ENCODE measurements at places on chromosomes 2 and 18. TPM values are rescaled to one million over a fixed set of nuclear protein-coding genes. Genes with fewer than 3 reads are reported as not detected.

GRCh38 chr2:99066075-99066958, 75.2 kb upstream of the C2orf15 start:
- no peaks in the 10 kb centered on the region for H3K4me1 ChIP-seq
- no peaks in the 10 kb centered on the region for H3K36me3 ChIP-seq
- peak; percentile 46 for DNase-seq

RETREG2 gene
- total RNA-seq = 67.9 TPM

- H3K36me3 ChIP-seq = no peaks in the 10 kb centered on the region
- no peak overlapping the region for H3K4me3 ChIP-seq
- H3K4me1 ChIP-seq = peaks cover 7% of the 10 kb centered on the region
- no peak for DNase-seq
These were observed 17.0 kb upstream of the HPCAL1 start for GRCh38 chr2:10285556-10286198.

DNA sequence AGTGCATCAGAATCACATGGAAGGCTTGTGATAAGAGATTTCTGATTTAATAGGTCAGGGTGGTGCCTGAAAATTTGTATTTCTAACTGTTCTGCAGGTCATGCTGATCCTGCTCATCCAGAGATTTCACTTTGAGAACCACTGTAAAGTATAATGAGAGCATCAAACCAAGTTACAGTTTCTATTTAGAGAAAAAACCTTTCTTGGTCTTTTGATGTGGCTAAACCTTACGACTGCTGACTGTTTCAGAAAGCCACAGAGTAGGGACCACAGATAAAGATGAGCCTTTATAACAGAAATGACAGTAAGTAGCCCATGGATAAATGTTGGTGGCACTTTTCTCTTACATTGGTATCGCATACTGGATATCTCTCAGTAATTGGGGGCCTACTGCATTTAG, 109.4 kb upstream of the FANCL start:
- no peak overlapping the region for H3K4me3 ChIP-seq
- H3K4me1 ChIP-seq = peaks cover 6% of the 10 kb centered on the region
- H3K27ac ChIP-seq = no peak overlapping the region
- H3K27me3 ChIP-seq = peaks cover 33% of the 10 kb centered on the region

DNA sequence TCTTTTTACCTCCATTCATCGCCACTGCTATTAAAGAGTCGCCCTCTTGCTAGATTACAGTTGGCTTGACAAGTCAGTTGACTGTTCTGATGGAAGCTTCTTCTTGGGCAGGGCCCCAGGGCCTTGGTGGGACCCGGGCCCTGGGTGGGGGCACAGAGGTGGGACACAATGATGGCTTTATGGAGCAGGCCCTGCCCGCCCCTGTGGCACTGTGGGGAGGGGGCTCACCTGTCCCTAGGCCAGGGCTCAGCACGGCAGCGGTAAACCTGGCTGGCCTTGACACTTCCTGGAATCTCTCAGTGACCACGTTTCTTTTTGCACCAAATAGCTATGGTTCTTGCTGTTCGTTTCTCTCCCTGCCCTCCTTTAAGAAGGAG, 4.9 kb upstream of the HS6ST1 start:
- DNase-seq = no peak
- H3K27me3 ChIP-seq = no peaks in the 10 kb centered on the region

GRCh38 chr2:191115391-191115790, 35.4 kb downstream of the STAT4 start:
- peaks cover 65% of the 10 kb centered on the region for H3K4me1 ChIP-seq
- H3K4me3 ChIP-seq = peak overlapping the region; percentile 24
- H3K27ac ChIP-seq = peak overlapping the region; percentile 92
- DNase-seq = peak; percentile 78
- H3K27me3 ChIP-seq = no peaks in the 10 kb centered on the region

GRCh38 chr2:16189029-16189835, 248.9 kb downstream of the MYCN start:
- H3K4me1 ChIP-seq = no peaks in the 10 kb centered on the region
- no peaks in the 10 kb centered on the region for H3K27me3 ChIP-seq
- DNase-seq = no peak
- H3K36me3 ChIP-seq = no peaks in the 10 kb centered on the region
- H3K4me3 ChIP-seq = no peak overlapping the region

- no peak overlapping the region for H3K4me3 ChIP-seq
- no peak overlapping the region for H3K27ac ChIP-seq
- H3K36me3 ChIP-seq = no peaks in the 10 kb centered on the region
- no peak for DNase-seq
- H3K27me3 ChIP-seq = no peaks in the 10 kb centered on the region
- no peaks in the 10 kb centered on the region for H3K4me1 ChIP-seq
These were observed 403.3 kb upstream of the SMIM21 start for GRCh38 chr18:75830828-75831227.

DNA sequence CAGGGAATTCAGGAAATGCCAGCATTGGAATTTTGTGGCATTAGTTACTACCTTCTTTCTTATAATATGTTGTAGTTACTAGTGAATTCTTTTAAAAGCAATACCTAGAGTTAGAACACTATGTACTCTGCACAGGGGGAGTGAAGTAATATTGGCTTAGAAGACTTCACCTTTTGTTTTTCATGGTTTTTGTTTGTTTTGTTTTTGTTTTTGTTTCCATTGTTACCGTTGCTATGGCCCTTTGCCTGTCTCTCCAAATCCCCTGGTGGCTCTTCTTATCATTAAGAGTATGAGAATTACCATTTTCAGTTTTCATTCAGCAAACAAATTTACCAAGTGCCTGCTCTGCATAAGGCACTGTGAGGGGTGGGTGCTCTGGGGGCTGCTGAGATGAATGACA, 160.1 kb downstream of the HAUS1 start:
- H3K27me3 ChIP-seq = no peaks in the 10 kb centered on the region
- no peak overlapping the region for H3K27ac ChIP-seq
- DNase-seq = no peak
- peaks cover 56% of the 10 kb centered on the region for H3K4me1 ChIP-seq
- no peak overlapping the region for H3K4me3 ChIP-seq
- peaks cover 35% of the 10 kb centered on the region for H3K36me3 ChIP-seq

DNA sequence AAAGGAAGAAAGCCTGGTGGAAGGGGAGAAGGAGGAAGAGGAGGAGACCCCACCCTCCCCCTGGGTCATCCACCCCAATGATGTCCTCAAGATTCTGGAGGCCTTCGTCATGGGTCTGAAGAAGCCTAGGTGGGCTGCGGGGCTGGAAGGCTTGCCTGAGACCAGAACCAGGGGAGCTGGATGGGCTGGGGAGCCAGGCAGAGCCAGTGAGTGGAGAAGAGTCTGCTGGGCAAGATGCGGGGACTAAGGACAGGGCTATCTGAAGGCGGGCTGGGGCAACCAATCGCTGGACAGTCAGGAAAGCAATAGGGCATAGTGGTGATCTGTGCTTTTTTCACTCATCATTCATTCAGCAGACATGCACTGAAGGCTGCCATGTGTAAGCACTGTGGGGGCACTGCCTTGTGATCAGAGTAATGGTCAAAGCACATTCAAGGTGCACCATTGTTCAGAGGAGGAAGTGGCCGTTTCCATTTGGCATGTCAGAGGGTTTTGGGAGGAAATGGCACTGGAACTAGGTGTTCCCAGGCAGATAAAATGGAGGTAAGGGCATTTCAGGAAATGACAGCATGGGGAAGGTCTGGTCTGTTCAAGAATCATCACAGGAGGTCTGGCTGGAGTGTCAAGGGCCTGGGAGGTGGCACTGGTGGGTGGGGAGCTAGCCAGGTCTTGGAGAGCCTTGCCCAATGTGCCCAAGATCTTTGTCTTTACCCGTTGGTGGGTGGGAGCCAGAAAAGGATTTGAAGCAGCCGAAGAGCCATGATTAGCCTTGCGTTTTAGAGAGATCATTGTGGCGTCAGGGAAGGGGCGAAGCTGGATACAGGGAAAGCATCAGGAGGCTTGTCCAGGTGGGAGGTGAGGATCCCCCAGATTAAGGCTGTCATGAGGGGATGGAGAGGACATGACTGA, 24.2 kb downstream of the OTOF start:
- H3K4me1 ChIP-seq = no peaks in the 10 kb centered on the region
- H3K36me3 ChIP-seq = no peaks in the 10 kb centered on the region
- no peak overlapping the region for H3K27ac ChIP-seq

GRCh38 chr2:94873362-94874276, 2.4 kb downstream of the TEKT4 start:
- H3K4me3 ChIP-seq = no peak overlapping the region
- no peak overlapping the region for H3K27ac ChIP-seq
- peaks cover 6% of the 10 kb centered on the region for H3K27me3 ChIP-seq
- DNase-seq = no peak

DNA sequence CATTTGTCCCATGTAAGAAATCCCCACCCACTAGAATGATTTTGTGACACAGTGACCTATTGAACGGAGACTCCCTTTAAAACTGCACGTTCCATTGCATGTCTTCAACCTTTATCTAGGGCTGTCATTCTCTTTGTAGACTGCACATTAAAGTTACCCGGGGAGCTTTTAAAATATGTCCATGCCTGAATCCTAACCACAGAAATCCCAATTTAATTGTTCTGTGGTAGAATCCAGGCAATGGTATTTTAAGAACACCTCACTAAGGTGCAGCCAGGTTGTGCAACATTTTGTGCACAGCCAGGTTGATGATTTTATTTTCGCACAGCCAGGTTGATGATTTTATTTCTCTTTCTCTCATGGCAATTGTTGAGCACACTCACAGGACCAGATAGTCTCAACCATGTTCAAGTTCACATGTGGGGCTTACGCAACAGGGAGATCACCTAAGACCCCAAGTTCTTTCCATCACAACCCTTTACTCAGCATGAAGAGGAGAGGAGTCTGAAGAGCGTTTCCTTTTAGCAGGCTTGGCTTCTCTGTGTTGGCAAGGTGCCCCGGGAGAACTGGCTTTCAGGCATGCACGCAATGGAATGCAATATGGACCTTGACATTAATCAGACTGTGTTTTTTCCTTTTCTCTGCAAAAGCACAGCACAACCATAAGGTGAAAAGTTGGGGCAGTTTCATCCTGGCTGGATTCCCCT, 467.3 kb upstream of the ETAA1 start:
- DNase-seq = no peak
- no peaks in the 10 kb centered on the region for H3K4me1 ChIP-seq
- no peaks in the 10 kb centered on the region for H3K36me3 ChIP-seq
- H3K27me3 ChIP-seq = no peaks in the 10 kb centered on the region

NDC80 gene
- 83.1 TPM for total RNA-seq

CAVIN2 gene
- total RNA-seq = not detected

DNA sequence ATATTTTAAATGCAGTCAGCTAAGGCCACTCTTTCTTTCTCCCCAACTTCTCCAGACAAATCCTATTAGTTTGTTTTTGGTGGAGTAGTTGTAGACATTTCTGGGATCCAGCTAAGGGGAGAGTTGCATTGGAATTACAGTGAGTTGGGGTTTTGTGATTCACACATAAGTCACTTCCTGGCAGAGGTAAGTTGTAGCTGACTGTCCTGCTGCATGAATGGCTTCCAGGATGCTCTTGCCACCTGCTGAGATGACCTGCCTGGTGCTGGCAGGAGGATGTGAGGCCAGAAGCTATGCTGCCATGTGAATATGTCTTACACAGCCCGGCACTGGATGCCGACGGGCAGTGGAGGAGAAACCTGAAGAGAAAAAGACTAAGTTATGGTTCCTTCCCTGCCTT, 243.7 kb downstream of the TDRD15 start:
- H3K27ac ChIP-seq = no peak overlapping the region
- no peak for DNase-seq
- H3K4me3 ChIP-seq = no peak overlapping the region
- H3K27me3 ChIP-seq = no peaks in the 10 kb centered on the region

L3MBTL4 gene
- total RNA-seq = 0.29 TPM

FHOD3 gene
- total RNA-seq = not detected

- H3K4me1 ChIP-seq = no peaks in the 10 kb centered on the region
- H3K36me3 ChIP-seq = no peaks in the 10 kb centered on the region
- peaks cover 11% of the 10 kb centered on the region for H3K27me3 ChIP-seq
These were observed 163.9 kb downstream of the GFPT1 start for GRCh38 chr2:69222953-69223658.

TMEM178A gene
- total RNA-seq = 0.29 TPM

GRCh38 chr2:143452817-143453451, 323.7 kb downstream of the ARHGAP15 start:
- H3K27ac ChIP-seq = no peak overlapping the region
- peaks cover 18% of the 10 kb centered on the region for H3K36me3 ChIP-seq
- peaks cover 49% of the 10 kb centered on the region for H3K4me1 ChIP-seq
- peak; percentile 65 for DNase-seq

- H3K27ac ChIP-seq = no peak overlapping the region
- peaks cover 31% of the 10 kb centered on the region for H3K4me1 ChIP-seq
- no peaks in the 10 kb centered on the region for H3K27me3 ChIP-seq
- no peaks in the 10 kb centered on the region for H3K36me3 ChIP-seq
- DNase-seq = no peak
These were observed 5.4 kb downstream of the ITGAV start for GRCh38 chr2:186595219-186595618.

GRCh38 chr2:86139981-86140380, 33.9 kb downstream of the PTCD3 start:
- H3K36me3 ChIP-seq = peaks cover 71% of the 10 kb centered on the region
- H3K4me1 ChIP-seq = peaks cover 16% of the 10 kb centered on the region
- H3K27ac ChIP-seq = peak overlapping the region; percentile 54
- H3K27me3 ChIP-seq = no peaks in the 10 kb centered on the region

DNA sequence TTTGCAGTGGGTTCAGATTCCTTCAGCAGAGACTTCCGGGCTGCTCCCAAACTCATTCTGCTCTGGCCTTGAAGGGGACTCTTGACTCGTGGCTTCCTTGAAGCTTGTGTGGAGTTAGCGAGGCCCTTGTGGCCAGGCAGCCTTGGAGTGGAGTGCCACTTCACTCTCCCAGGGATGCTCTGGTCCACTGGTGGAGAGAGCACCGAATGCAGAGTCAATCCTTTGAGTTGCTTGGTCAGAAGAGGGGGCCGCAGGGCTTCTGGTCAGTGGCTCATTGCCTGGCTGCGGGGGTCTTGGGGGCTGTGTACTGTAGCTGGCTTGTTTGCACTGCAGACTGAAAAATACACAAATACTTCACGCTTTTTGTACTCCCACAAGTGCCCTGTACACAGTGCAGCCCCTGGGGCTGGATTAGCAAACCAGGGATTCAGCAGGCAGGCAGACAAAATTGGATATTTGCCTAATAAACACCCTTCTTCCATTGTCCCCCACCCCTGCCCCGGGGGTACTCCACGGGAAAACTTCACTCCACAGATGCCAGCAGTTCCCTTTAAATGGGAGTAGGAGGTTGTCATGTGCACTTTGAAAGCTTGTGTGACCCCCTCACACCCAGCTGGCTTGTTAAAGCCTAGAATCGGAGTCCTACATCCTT, 3.2 kb downstream of the GLI2 start:
- H3K4me1 ChIP-seq = peaks cover 6% of the 10 kb centered on the region
- no peak overlapping the region for H3K4me3 ChIP-seq
- DNase-seq = no peak
- H3K27ac ChIP-seq = no peak overlapping the region

GRCh38 chr2:158214431-158214830, 112.8 kb downstream of the UPP2 start:
- H3K27ac ChIP-seq = no peak overlapping the region
- no peak for DNase-seq
- peaks cover 5% of the 10 kb centered on the region for H3K4me1 ChIP-seq
- H3K27me3 ChIP-seq = peaks cover 2% of the 10 kb centered on the region
- H3K4me3 ChIP-seq = no peak overlapping the region
- no peaks in the 10 kb centered on the region for H3K36me3 ChIP-seq

DNA sequence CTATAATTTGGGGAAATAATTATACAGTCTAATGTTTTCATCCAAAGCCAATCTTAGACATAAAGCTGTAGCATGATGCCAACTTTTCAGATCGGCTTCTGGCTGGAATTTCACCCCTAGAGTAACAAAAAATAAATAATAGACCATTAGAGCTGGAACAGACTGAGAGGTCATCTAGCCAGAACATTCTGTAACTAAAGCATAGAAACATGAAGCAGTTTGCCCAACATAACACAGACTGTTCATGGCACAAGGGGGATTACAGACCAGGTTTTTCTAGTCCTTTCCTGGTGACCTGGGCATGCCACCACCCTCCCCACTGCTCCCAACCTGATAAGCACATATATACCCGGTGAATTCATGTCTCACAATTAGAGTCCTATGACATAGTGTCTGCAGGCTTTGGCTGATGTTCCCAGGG, 116.4 kb upstream of the PPP1CB start:
- H3K4me1 ChIP-seq = peaks cover 6% of the 10 kb centered on the region
- no peak overlapping the region for H3K27ac ChIP-seq
- H3K36me3 ChIP-seq = no peaks in the 10 kb centered on the region
- no peaks in the 10 kb centered on the region for H3K27me3 ChIP-seq
